ENCODE measurements at places on chromosomes 3 and 15.

DNA sequence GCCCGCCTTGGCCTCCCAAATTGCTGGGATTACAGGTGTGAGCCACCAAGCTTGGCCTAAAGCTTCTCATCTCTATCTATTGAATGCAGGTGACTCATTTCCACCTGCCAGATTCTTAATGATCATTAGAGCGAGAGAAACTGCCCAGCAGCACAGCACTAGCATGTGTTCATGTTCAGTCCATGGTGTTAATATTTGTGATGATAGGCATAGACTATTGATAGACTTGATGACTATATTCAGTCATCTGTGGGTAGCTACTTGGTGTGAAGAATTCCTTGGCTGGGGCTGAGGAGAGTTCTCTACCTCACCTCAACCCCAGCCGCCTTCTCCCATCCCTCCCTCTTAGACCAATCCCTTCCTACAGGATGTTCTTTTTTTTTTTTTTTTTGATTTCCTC is 60.0 kb downstream of the ST6GAL1 start:
- no peak for DNase-seq

DNA sequence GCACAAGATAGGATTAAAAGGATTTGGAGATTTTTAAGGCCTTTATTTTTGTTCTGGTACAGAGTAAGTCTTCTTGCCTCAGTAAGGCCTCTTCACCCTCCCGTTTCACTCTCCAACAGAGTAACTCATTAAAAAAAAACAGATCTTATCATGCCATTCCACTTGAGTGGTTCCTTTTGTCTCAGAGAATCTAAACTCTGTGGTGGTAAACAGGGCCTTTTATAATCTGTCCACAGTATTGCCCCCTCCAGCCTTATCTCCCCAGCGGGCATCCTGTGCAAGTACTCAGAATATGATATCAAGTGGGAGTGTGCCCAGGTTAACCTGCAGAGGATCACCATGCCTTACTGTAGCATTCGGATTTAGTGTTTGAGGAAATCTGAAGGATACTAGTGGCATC is 20.3 kb upstream of the ATOSA start:
- no peak for DNase-seq

DNA sequence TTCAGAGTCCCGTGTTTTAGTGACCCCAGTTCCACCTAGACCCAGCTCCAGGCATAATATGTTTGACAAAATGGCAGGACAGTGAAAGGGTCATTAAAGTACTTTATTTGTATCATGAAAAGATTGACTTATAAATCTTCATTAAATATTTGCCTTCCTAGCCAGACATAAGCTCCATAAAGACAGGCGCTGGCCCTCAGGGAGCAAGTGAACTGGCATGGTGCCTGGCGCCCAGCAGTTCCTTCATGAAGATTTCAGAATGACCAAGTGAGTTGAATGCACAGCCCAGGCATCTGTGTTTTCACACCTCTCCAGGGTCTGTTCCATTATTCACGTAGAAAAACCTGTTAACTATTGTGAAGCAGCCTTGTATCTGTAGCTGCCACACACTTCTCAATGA is 166.2 kb downstream of the GAP43 start:
- no peak for DNase-seq

DNA sequence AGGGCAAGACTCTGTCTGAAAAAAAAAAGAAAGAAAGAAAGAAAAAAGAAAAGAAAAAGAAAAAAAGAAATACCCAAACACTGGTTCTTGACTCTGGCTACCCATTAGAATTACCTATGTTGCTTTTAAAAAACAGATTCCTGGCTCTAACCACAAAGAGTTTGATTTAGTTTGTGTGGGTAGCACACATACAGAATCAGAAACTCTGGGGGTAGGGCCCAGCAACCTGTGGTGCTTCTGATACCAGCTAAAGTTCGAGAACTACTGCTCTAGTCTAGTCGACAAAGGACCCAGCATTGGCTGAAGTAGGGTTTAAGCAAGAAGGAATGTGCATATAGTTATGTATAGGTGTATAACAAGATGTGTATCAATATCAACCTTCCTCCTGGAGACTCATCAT is 392.7 kb downstream of the EFHB start:
- DNase-seq = no peak

DNA sequence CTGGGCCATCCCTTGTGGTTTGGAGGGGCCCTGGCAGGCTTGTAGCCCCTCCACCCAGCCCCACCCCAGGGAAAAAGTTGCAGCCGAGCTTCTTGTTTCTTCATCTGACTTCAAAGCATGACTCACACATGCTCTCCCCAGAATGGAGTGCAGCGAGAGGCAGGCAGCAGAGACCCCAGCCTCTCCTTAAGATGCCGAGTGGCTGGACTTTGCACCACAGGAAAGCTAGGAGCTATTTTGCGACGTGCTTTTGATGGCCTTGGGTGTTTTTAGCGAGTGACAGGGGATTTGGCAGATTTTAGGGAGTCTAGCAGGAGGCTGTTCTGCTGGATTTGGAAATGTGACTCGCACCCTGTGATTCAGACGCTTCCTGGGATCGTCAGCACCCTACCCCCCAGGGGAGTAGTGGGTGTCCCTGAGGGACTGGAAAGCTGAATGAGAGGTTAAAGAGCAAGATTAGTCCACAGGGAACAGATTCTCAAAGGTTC is 14.2 kb downstream of the BAHD1 start:
- no peak for DNase-seq

- DNase-seq = no peak
Observed at GRCh38 chr3:68893600-68894239, 38.6 kb downstream of the TAFA4 start.

DNA sequence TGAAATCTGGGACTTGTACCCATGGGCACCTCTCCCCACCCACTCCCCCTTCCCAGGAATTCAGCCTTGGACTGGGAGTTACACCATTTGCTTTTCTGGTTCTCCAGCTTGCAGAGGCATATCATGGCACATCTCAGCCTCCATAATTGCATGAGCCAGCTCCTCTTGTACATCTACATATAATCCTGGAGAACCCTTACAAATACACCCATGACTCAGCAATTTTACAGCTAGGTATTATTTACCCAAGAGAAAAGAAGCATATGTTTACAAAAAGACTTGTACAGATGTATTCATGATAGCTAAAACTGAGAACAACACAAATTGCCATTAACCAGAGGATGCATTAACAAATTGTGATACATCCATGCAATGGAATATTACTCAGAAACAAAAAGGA is 58.4 kb downstream of the RPLP1 start:
- no peak for DNase-seq
